ENCODE measurements at places on chromosomes 1 and 21.
A peak's percentile ranks its signal among the peaks of the same experiment; 100 is the strongest.

DNA sequence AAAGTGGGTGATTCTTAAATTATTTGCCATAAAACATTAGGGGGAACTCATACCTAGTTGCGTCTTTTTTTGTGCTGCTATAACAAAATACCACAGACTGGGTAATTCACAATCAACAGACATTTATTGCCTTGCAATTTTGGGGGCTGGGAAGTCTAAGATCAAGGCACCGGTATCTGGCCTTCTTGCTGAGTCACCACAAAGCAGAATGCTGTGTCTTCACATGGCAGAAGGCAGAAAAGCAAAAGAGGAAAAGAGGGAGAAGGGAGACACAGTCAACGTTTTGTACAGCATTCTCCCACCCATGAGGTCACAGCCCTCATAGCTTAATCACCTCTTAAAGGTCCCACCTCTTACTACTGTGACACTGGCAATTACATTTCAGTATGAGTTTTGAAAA is 291.0 kb downstream of the CHRM3 start:
- no peak for DNase-seq

GRCh38 chr1:182146286-182146685 is 84.8 kb upstream of the ZNF648 start:
- DNase-seq = no peak

DNA sequence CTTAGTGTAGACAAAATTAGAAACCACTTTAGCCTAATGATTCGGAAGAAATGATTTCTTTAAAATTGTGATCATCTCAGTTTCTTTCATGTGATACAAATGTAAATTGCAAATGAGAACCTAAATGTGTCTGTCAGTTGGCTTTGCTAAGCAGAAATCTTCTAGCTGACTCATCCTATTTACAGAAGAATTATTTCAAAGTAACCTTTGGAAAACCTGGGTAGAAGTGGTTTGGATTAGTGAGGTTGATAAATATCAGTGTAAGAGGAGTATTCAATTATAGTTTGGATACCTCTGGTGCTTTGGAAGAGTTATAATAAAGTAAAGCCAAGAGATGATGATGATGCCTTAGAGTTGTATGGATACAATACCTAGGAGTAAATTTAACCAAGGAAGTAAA is 37.4 kb downstream of the CC2D1B start:
- DNase-seq = no peak

DNA sequence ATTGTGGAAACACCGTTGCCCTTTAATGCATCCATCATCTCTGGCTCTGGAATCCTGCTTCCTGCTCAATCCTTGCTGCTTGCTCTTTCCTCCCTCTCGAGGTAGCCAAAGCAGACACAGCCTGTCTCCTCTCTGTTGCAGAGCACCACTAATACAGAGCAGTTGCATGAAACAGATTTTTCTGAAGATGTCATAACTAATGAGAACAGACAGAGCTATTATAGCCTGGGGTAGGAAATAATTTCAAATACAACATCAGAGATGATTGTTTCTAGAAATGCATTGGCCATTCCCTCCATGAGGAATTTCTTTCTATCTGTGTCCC is 23.3 kb upstream of the ACBD6 start:
- DNase-seq = no peak

DNA sequence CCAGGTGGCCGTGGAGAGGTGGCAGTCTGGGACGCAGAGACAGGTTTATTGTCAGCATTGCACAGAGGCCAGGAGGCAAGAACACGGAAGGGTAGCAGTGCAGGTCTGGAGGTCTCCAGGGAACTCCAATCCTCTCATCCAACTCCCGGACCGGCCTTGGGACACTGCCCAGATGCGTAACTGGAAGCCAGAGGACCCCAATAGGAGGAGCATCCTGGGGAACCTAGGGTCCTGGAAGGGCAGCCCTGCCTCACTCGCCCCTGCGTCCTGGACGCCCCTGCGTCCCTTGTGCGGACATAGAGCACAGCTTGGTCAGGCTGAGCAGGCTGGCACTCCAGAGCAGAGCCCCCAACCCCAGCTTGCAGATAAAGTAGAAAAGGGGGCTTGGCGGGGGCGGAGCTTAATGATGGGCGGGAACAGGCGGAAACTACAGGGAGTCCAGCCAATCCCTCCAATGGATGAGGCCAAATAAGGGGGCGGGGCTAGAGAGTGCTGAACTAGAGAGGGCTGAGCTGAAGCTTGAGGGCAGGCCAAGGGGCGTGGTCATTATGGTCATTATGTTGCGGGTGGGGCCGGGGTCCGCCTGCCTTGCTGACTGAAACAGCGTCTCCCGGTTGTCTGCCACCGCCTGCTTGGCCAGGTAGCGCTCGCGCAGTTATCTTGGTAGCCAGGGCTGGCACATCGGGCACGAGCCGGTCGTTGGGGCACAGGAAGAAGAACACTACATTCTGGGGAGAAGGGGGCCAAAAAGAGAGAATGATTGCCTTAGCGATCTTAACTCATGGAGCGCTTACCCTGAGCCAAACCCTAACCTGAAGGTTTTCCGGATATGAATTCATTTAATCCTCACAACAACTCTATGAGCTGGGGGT is 3.7 kb upstream of the ARHGEF19 start:
- peak; percentile 76 for DNase-seq
